Activated CD8-positive, alpha-beta memory T cell treated with anti-CD3 and anti-CD28 coated beads for 24 hours (primary cell): ENCODE measurements at places on chromosomes 12 and 14.
A peak's percentile ranks its signal among the peaks of the same experiment; 100 is the strongest.

GRCh38 chr12:107759410-107759809 is 1.5 kb downstream of the PRDM4 start:
- DNase-seq = no peak

DNA sequence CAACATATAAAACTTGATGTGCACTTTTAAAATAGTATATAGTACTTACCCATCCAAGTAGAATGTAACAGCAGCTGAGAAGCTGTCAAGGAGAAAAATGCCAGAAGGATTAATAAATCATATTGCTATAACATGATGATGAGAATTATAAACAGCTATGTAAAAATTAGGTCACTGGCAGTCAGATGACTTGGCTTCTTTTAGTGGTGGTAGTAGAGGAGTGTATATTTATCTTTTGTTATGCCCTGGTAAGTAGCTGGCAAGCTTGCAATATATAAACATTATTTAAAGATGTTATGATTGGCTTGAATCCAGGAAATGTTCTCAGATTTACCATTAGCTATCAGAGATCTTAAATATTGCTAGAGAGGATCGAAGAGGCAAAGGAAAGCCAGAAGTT is 471.0 kb upstream of the MGAT4C start:
- no peak for DNase-seq

- DNase-seq = no peak
Observed at GRCh38 chr14:94330857-94331256, 7.7 kb upstream of the SERPINA6 start.

GRCh38 chr12:88371416-88372183 is 208.7 kb downstream of the KITLG start:
- no peak for DNase-seq

GRCh38 chr12:59733200-59733599 is 137.4 kb downstream of the SLC16A7 start:
- no peak for DNase-seq

GRCh38 chr14:50871914-50872732 is at the start of gene ABHD12B:
TSS of gene ABHD12B (plus strand) at chr14:50872053. CDS start at chr14:50872175, 122 bp downstream.
- no peak for DNase-seq

- DNase-seq = no peak
Observed at GRCh38 chr14:50233951-50234250, 2.5 kb upstream of the SOS2 start.

GRCh38 chr12:27517961-27518665 is 5.9 kb upstream of the PPFIBP1 start:
- no peak for DNase-seq

- DNase-seq = no peak
Observed at GRCh38 chr12:112153181-112153892, 28.0 kb downstream of the TRAFD1 start.

GRCh38 chr14:104253223-104253822 is 114.9 kb downstream of the KIF26A start:
- peak; percentile 44 for DNase-seq

DNA sequence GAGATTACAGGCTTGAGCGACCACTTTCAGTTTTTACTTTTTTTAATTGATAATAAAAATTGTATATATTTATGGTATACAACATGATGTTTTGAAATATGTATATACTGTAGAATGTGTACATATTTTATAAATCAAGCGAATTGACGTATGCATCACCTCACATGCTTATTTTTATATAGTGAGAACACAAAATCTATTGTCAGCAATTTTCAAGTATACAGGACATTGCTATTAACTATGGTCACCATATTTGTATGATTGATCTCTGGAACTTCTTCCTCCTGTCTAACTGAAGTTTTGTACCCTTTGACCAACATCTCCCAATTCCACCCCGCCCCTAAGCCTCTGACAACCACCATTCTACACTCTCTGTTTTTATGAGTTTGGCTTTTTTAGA is 56.3 kb upstream of the KICS2 start:
- DNase-seq = no peak

- no peak for DNase-seq
Observed at GRCh38 chr12:116495260-116495659, 63.9 kb upstream of the MAP1LC3B2 start.

GRCh38 chr12:127113945-127114344 is 1153.0 kb upstream of the TMEM132C start:
- no peak for DNase-seq

DNA sequence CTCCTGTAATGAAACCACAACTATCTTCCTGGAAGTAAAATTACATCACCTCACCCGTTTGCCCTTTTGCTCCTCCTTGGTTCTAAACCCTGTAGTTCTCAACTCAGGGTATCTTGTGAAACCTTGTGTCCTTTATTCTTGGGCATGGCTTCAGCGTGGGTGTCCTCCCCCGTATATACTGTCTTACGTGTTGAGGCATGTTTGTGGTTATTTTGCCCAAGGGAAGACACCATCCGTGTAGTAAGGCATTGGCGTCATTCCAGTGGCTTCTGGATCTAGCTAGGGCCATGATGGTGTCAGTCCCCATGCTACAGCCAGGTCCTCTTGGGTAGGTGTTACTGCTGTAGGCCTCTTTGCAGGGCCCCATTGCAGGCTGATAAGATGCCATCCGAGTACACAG is 115.4 kb downstream of the ZFP36L1 start:
- no peak for DNase-seq

GRCh38 chr12:21942377-21942703 is 1.1 kb upstream of the ABCC9 start:
- DNase-seq = no peak

GRCh38 chr12:94149781-94150239 is 1.4 kb downstream of the PLXNC1 start:
- DNase-seq = peak; percentile 68

GRCh38 chr12:94111302-94111701 is 37.1 kb upstream of the PLXNC1 start:
- no peak for DNase-seq

DNA sequence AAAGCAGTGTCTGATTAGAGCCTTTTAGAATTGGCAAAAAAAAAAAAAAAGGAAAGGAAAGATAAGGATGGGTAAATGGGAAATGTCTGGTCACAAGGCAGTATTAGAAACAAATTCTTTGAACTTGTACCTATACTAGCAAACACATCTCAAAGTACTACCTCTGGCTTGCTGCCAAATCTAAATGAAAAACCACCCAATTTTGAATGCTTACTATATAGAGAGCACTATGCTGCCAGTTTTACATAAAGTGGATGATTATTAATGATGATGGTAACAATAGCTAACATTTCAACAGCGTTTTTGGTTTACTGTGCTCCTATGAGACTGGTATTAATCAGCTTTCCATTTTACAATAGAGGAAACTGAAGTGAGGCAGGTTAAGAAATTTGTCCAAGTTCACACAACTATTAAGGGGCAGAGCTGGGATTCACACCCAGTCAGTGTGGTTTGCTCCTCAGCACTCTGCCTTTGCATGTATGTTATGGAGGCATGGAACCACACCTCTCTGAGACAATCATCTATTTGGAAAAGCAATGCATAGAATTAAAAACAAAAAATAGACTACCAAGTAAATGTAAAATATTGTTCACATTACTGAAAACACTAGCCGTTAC is 34.2 kb downstream of the ATP2B1 start:
- no peak for DNase-seq

GRCh38 chr12:119072440-119072839 is 91.1 kb downstream of the SRRM4 start:
- DNase-seq = no peak

GRCh38 chr14:60309867-60310552 is 61.0 kb downstream of the PPM1A start:
- no peak for DNase-seq

DNA sequence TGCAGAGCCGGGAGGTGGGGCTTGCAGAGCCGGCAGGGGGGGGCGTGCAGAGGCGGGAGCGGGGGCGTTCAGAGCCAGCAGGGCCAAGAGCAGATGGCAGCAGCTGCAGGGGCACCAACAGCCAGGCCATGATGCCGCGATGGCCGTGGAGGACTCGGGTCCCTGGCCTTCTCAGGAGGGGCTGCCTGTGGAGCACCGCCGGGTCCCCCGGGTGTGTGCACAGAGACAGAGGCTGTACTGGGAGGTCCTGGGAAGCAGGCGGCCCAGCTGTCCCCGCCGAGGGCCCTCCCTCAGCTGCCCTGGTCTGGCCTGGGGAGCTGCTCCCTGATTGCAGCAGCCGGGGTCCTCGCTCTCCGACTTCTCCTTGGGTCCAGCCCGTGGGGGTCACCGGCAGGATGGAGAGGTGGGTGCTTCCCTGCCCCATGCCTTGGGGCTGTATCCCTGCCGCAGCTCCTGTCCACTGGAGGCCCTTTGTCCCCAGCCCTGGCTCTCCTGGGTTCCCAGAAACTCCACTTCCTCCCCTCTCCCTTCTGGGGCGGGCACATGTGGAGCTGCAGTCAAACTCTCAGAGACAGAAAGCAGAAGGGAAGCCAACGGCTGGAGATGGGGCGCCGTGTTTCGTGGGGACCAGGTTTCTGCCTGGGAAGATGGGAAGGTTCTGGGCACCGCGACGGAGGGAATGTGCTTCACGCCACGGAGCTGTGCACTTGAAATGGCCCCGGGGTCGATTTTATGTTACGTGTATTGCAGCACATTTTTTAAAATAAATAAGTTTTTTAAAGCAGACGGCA is 75.8 kb upstream of the GALNT9 start:
- DNase-seq = no peak

GRCh38 chr14:97462081-97462480 is 664.9 kb downstream of the VRK1 start:
- DNase-seq = no peak

DNA sequence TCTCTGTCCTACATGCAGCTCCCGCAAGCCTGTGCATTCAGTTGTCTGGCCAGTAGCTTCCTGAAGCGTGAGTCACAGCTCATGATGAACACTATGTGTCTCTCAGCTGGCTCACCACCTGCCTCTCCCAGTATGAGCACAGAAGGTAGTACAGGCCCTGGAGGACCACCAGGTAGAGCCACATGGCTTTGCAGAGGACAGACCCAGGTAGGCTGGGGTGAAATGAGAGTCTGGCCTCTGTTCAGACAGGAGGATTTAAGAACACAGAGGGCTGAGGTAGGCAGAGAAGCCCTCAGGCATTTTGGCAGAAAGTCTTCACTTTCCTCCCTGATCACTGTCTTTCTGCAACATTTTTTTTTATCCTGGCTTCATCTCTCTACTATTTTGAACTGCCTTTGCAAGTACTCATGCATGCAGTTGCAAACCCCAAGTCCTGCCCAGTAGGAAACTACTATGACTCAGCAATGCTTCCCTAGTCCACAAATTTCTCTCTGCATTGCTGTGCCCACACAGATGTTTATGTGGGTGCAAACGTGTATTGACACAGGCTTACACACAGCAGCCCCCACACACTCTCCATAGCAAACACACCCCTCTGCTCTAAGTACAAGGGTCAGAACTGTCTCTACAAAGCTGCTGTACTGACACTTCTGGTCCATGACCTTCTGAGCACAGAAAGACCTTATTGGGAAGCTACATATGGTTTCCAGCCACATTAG is 7.2 kb upstream of the SDR9C7 start:
- no peak for DNase-seq

- no peak for DNase-seq
Observed at GRCh38 chr14:55241673-55242072, 29.5 kb upstream of the FBXO34 start.

DNA sequence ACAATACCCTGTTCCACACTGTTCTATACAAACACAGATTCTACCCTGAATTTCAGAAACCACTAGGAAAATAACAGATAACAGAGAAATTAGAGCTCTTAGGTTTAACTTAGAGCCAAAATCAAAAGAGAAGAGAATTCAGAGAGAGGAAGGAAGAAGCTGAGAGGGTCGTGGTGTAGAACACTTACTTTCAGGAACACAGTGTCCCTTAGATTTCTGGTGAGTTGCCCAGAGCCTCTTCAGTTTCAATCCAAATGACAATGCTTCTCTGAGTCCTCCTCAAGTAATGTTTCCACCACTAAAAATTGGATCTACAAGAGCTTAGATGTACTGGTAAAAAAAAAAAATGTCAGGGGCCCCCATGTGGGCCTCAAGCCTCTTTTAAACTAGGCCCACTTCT is 2.6 kb downstream of the YAF2 start:
- no peak for DNase-seq

DNA sequence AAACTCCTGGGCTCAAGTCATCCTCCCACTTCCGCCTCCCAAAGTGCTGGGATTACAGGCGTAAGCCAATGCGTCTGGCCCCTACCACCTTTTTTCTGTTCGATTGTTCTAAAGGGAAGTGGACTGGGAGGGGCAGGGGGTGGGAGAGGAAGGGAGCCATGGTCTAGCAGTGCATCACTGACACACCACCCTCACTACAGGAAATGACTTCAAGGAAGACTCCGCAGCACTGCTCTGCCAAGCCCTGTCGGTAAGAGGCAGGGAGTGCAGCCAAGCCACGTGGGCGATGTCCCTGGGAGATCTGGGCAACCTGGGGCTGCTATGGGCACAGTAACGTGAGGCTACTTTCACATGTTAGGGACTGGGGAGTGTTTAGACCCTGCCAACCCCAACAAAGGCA is 18.0 kb downstream of the LRRC74A start:
- DNase-seq = peak; percentile 79

GRCh38 chr14:58780185-58780584 is 142.4 kb downstream of the DACT1 start:
- DNase-seq = no peak

DNA sequence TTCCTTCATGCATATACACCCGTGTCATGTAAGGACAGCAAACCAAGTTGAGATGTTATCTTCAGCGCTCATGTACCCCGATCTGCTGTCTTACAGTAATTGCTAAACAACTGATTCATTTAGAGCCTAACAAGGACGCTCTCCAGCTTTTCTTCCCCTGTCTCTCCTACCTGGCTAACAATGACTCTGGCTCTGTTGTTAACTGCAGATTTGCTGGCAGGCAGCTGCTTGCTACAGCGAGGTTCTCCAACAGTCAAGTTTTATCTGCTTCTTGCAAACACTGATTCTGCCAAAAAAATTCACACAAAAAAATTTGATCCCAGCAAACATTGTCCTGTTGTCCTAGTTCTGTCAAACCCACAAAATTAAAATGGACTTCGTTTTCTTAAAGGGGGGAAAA is 101.6 kb downstream of the OTX2 start:
- DNase-seq = no peak

GRCh38 chr12:52203079-52203921 is 11.5 kb upstream of the KRT80 start:
- no peak for DNase-seq

DNA sequence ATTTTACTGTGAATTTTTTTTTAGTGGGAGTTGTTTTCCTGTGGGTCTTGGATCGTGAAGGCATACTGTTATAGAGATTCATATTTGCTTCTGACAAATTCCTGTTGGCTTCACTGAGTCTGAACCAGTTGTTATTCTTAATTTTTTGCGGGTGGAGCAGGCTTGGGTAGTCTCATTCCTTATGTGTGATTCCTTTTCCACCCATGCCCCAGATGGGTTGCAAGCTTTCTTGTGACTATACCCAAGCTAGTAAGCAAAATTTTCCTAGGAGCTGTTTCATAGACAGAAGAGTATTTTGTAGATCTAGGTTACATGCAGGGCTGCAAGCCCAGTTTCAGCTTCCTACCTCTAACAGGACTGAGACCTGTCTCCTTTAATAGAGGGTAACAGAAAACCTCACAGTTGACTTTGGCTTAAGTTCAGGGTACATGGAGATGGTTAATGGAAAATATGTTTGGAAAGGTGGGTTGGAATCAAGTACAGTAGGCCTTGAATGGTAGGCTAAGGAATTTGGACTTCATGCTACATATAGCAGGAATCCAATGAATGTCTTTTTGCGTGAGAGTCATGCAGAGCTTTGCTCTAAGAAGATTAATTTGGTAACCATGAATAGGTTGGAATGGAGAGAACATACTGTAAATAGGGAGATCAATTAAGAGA is 29.0 kb downstream of the TRMT5 start:
- no peak for DNase-seq

- no peak for DNase-seq
Observed at GRCh38 chr14:90576581-90576980, 179.8 kb downstream of the CALM1 start.

GRCh38 chr12:19095756-19096480 is 33.6 kb upstream of the PLEKHA5 start:
- no peak for DNase-seq
